ENCODE measurements at places on chromosomes 5 and 9. TPM values are rescaled to one million over a fixed set of nuclear protein-coding genes. Genes with fewer than 3 reads are reported as not detected.

- DNase-seq: no peak
Observed at GRCh38 chr5:146802945-146803522, 75.5 kb downstream of the PPP2R2B start.

GRCh38 chr5:80754900-80755299 lies 100.1 kb upstream of the DHFR start:
- no peak for DNase-seq

- no peak for DNase-seq
Observed at GRCh38 chr9:123695386-123695785, 234.5 kb downstream of the DENND1A start.

GRCh38 chr5:71786337-71787055 lies 67.4 kb downstream of the CARTPT start:
- DNase-seq: no peak

DNA sequence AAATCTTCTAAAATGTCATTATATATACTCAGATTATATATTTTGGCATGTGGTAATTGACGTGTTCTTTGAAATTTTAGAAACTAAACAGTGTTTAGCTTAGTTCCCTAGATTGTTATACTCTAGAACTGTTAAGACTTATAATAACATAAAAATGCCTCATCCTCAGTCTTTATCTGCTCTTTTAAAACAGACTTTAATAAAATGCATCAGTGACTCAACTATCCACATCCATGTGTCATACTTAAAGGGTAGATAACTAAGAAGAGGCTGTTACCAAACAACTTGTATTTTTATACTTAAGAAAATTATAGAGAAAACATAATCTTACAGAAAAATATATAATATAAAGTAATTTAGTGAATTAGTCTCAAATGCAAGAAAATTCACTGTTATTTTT lies 15.2 kb downstream of the NFIL3 start:
- DNase-seq: no peak

DNA sequence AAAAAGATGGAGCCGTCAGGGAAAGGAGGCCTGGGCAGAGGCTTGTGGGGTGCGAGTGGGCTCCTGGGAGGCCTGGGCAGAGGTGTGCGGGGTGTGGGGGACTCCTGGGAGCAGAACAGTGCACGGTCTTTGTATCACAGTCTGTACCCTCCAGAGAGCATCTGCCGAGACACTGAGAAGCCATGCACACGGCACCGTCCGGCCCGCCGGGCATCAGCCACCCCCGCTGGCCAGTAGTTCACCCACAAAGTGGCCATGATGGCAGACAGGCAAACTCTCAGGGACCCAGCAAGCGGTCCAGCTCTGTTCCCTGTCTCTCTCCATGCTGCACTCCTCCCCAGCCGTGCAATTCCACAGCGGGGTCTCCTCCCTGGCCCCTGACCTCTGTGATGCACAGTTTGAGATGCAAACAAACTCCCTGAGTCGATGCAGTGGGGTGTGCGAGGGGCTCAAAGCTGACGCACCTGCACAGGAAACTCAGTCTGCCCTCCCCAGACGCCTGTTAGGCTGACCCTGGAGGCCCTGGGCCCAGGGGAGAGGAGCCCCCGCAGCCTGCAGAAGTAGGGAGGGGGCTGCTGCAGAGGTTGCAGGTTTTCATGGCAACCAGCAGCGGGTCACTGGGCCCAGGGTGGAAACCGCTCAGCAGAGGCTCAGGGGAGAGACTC lies 9.1 kb upstream of the GPSM1 start:
- DNase-seq: no peak

DNA sequence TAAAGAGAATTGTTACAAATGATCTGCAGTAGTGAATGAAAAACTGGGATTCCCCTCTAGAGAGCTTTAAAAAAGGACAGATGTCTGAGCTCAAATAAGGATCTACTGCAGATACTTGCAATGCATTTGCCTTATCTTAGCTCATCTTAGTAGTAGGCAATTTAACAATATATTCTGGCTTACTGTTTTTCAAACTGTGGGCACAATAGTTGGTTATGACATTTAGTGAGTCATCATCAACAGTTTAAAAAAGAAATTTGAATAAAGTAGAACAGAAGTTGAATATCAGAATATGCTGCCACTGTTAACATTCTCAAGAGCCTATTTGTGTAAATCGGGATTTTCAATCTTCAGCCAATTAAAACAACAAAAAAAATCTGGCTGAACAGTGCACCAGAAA lies 6.7 kb upstream of the CAST start:
- no peak for DNase-seq

RAB3C gene
- 25.2 TPM for total RNA-seq

All from progenitor cell of endocrine pancreas (in vitro differentiated cells).